ENCODE measurements at places on chromosomes 5 and 9.
A peak's percentile ranks its signal among the peaks of the same experiment; 100 is the strongest.

DNA sequence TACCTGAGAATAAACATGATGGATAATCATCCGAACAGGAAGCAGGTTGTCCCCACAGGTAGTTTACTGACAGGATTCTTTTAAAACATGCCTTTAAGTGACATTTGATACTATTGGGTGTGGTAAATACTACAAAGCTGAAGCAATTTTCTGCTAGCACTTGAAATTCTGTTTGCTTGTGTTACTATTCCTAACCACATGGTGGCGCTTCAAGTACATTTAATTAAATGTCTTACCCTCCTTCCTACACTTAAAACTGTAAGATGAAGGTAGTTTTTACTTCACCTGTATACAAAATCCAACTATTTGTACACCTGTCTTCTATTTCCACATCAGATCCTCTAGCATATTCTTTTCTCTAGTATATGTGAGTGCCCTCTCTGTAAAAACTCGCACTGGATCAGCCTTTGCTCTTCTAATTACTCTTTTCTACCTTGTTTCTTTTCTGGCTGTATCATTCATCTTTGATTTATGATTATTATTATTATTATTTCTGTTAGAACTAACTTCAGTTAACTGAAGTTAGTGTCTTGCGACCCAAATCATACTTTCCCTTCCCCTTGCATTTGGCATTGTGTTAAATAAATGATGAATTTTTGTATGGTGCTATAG is 18.4 kb downstream of the SLC25A46 start:
- DNase-seq, result peak; percentile 11

DNA sequence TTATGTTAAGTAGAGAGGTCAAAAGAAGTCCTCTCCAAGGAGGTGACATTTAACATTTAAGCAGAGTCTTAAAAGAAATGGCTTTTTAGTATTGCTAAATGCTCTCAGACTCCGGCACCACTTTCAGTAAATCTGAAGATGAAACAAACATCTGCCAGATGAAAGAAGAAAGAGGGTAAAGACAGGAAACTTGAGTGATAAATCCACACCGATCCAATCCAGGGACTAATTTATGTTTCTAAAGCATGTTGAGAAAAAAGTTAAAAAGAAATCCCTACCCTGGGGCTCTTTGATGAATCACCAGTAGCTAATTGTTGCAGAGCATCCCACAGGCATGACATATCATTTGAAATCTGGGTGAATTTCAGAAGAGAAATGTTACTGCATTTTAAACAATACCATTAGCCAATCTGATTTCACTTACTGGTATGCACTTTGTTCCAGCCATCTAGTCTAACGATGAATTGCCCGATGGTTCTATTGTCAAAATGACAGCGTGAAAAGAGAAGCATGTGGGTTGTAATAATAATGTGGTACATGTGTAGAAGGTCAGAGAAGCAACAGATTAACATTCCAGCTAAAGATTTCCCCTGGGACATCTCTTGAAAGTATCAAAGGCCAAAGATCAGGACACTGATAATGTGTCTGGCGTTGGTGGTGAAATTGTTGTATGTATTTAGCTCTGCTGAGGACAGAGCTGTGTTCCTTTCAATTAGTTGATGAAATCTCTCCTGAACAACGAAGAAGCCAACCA is 485.7 kb downstream of the CSNK1G3 start:
- peak; percentile 4 for DNase-seq

- DNase-seq, result no peak
These were observed 135.3 kb downstream of the HOMER1 start for GRCh38 chr5:79378510-79379186.

DNA sequence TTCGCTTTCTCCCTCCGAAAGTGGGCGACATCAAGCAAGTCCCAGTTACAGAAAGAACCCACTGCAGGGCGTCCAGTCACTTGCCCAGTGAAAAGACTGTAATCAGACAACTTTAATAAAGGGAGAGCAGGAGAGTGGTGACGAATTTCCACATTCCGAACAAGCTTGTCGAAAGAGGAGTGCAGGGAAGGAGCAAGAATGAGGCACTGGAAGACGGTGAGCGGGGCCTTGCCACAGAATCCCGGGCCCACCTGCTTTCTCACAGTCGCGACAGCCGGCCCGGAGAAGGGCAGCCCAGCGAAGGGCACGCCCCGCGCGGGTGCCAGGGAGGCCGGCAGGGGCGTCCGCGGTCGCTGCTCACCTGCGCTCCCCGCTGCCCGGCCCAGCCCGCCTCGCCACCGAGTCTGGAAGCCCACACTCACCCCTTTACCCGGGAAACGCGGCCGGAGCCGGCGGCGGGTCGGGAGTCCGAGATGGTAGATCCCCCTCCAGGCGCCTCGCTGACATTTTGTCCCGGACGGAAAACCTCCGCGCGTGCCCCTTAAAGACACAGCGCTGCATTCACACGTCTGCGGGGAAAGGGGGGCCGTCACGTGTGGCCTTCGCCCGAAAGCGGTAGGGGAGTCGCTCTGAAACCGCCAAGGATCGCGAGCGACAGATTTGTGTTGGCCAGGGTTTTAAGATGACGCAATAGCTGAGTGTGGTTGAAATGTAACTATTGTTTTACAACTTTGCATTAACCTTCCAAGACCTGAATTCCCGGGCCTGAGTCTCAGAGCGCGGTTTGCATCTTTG is at the start of gene ZBED3:
Gene ZBED3, minus strand, starts transcription at position 597 of the 795 bp plus-strand sequence. CDS start 9,407 bp downstream, outside the sequence.
- peak; percentile 88 for DNase-seq

GRCh38 chr5:140566665-140567064 is 2.0 kb downstream of the SLC35A4 start:
- no peak for DNase-seq

- DNase-seq, result no peak
These were observed 24.6 kb upstream of the ADRB2 start for GRCh38 chr5:148801682-148802276.

- no peak for DNase-seq
These were observed at the start of gene PDCD1LG2 for GRCh38 chr9:5510360-5510931. TSS of gene PDCD1LG2 (plus strand) at chr9:5510531. CDS start at chr9:5522547, 12,016 bp downstream.

DNA sequence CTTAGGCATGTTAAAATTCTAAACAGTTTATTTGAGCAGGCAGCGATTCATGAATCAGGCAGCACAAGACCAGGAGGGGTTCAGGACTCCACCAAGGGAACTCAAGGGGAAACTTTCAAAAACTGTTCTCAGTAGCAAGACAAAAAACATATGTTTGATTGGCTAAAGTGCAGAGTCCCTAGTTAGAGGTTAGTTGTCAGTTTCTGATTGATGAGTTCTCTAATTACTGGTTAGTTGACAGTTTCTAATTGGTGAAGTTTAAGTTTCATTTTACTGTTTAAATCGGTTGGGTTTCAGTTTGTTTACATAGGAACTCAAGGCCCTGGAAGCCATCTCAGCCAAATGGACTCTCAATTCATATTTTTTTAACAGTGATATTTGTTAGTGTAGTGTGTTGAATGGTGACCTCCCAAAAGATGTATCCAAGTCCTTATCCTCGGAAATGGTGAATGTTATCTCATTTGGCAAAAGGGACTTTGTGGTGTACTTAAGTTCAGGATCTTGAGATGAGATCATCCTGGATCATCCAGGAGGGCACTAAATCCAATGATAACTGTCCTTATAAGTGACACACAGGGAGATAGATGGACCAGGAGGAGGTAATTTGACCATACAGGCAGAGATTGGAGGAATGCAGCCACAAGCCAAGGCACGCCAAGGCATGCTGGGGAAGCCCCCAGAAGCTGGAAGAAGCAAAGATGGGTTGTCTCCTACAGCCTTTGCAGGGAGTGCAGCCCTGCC is 219.2 kb upstream of the RAI14 start:
- DNase-seq, result no peak

DNA sequence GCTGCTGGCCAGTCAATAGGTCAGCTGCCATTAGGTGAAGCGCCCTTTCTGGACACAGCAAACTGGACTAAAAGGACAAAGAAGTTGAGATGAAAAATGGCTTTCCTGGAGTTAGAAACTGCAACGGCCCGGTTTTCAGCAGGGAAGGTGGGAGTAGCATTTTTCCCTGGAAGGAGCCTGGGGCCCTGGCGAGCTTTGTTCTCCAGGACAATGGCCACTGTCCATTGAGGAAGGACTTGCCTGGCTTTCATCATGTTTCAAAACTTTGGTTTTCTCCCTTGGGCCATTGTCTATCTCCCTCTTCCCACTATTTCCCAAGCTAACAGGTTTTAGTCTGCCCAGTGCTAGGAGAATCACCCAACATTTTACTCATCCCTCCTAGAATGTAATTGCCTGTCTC is 56.2 kb downstream of the MOCS2 start:
- no peak for DNase-seq

DNA sequence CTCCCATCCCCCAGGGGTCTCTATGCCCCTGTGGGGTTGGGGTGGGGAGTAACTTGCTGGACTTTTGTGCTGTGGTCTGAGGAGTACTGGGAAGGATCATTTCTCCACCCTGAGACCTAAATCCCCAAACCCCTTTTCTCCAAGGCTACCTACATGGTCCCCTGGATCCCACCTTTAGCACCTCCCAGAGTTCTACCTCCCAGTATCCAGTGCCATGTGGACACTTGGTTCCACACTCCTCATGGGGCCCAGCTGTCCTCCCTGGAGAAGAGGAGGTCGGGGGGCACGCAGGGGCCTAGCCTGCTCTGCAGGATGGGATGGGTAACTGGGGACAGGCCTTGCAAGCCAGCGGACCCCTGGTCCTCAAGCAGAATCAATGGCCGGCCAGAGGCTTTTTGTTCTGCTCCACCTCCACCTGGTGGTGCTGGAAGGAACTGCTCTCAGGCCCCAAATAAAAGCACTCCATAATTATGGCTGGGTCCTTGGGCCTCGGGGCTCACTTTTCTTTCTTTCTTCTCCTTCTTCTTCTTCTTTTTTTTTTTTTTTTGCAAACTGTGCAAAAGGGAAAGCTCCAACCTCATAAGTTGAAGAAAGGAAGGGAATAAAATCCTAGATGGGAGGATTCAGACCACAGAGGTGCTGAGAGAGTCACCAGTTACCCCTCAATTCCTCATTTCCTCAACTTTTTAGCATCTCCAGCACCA is 68.4 kb downstream of the PSD2 start:
- DNase-seq, result peak; percentile 9

GRCh38 chr5:172010278-172010677 is 3.8 kb upstream of the FBXW11 start:
- DNase-seq, result peak; percentile 35

- no peak for DNase-seq
These were observed 36.9 kb upstream of the SLC1A3 start for GRCh38 chr5:36569491-36569890.

GRCh38 chr9:79759460-79759859 is 187.7 kb downstream of the TLE4 start:
- no peak for DNase-seq

GRCh38 chr5:157390133-157390532 is 69.9 kb upstream of the NIPAL4 start:
- no peak for DNase-seq

DNA sequence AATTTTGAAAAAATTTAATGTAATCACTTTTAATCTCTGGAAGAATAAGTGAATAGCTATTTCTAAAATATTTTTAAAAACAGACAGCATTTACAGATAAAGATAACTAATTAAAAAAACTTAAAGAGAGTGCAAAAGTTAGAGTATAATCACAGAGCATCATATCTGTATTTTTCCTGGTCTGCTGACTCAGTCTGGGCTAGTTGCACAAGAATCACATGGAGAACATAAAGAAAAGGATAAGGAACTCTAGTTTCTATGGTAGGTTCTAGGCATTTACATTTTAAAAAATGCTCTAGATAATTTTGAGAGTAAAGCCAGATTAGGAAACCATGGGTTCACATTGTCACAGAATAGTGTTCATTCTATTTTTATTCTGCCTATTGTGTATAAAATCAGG is 347.4 kb downstream of the PSAT1 start:
- no peak for DNase-seq

DNA sequence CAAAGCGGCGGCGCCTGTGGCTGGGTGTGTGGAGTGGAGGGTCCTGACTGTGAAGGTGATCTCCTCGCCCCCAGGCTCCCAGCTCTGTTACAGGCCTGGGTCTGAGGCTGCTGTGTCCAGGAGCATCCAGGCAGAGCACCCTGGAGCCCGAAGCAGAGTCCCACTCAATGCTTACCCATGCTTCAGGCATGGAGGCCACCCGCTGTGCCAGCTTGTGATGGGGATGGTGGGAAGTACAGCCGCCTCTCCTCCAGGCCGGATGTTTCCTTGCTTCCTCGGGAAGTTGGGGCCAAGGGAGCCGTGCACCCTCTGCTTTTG is 255.9 kb upstream of the IRX1 start:
- DNase-seq, result no peak

DNA sequence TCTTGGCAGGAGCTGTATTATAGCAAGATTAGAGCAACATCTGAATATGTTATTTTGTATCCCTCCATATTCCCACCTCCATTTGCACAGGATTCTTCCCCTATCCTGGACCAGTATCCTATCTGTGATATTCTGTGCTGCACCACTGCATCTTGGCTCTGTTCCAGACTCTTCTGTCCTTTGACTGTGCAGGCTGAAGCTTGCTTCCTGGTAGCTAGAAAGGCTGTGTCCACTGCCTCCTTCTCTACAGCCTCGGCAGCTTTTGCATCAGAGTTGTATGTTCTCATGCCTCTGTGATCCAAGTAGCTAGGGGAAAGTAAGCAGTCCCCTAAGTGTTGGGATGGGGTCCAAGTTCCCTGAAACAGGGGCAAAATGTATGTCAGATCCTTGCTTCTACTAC is 104.1 kb downstream of the GAS1 start:
- no peak for DNase-seq

DNA sequence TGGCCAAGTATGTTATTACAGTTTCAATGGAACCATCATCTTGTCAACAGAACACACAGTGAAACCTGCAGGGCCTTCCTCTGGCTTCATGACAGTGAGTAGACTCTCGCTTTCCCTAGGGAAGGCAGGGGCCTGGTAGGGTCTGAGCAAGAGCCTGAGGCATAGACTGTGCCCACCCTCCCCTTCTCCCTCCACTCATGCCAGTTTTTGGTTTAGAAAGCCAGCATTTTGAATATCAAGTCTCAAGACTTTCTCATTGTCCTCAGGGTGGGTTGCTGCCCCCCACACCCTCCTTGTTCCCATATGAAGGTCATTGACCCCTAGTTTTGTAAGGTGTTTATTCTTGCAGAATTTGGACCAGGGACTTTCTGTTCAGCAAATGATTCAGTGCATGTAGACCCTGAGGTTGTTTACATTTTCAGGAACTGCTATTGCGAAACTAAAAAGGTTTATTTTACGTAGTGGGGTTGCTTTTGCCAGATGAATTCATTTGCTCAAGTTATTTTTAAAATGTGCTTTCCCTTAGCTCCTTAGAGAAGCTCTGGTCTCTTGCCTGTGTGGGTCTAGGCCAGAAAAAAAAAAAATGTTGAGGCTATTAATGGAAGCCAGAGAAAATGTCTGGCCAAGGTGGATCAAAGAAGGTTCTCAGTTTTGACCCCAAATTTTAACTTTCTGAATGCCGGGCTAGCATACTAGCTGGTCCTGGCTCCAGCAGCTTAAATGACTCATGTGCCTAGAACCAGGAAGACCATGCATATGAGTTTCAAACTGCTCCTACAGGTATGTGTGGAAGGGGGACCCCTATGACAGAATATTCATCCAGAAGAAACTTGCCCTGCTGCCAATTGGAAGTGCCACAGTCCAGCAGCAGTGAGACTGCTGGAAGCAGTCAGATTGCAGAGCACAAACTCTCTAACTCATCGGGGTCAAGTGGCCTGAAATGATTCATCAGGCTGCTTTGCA is 10.1 kb upstream of the MOB3B start:
- no peak for DNase-seq

All from NCI-H146 (cell line).